Neural crest cell (in vitro differentiated cells): ENCODE measurements at places on chromosomes 4 and X. TPM values are rescaled to one million over a fixed set of nuclear protein-coding genes. Genes with fewer than 3 reads are reported as not detected.

GRCh38 chr4:24032371-24032989 is 142.6 kb upstream of the PPARGC1A start:
- no peak for DNase-seq

GRCh38 chr4:54542540-54543041 is 115.2 kb upstream of the KIT start:
- no peak for DNase-seq

GRCh38 chrX:108292053-108292452 is 146.2 kb downstream of the COL4A6 start:
- DNase-seq, result no peak

GRCh38 chr4:73257651-73258435 is 755 bp downstream of the ANKRD17 start:
- DNase-seq, result no peak

GRCh38 chrX:111585337-111585736 is 73.9 kb downstream of the SERTM2 start:
- DNase-seq, result no peak

GRCh38 chr4:184587221-184587620 is 62.0 kb downstream of the CASP3 start:
- no peak for DNase-seq

DNA sequence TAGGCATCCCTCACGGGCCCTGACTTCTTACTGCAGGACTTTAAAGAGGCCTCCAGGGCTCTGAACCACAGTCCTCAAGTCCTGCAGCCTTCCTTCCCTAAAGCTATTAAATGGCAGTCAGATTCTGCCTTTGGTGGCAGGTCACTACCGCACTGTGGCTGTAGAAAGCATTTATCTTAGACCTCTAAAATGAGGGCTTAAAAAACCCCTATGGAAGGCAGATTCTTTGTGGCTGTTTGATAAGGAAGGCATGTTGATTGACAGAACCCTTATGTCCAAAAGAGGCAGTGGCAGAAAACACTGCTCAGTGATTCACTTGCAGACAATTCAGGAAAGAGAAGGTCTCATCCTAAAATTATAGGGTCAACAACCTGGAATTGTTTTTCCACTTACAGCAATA is 79.2 kb downstream of the FBXL5 start:
- DNase-seq, result no peak

DNA sequence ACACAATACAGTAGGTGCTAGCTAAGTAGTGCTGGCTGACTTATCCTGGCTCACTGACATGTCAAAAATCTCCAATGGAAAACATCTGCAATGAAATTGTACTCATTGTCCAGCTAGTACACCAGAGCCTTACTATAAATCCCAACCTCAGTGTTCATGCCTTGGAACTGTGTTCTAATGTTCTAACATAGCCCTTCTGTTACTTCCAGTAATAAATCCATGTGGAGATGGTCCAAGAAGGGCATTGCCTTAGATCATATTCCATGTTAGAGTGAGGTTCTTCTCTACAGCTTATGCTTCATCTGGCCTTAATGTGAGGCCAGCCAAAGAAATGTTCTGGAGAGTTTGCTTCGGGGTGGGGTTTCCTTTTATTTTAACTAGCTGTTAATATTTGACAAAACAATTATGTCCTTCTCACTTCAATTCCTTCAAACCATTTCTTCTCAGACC is 25.1 kb downstream of the ENOX2 start:
- DNase-seq, result no peak

- DNase-seq, result no peak
These were observed 2.5 kb upstream of the USP27X start for GRCh38 chrX:49876750-49877149.

GRCh38 chr4:15598644-15599043 is 56.5 kb downstream of the FBXL5 start:
- DNase-seq, result no peak

GRCh38 chr4:26148927-26149326 is 171.9 kb upstream of the RBPJ start:
- no peak for DNase-seq

The PHEX gene
- total RNA-seq, result 0.47 and 0.57 TPM in 2 replicates

The CLTRN gene
- 0.80 and 1.1 TPM in 2 replicates for total RNA-seq

The TDO2 gene
- total RNA-seq, result not detected in 2 replicates

The PPID gene
- 38.5 and 40.2 TPM in 2 replicates for total RNA-seq
